ENCODE measurements at places on chromosomes 11 and 22. TPM values are rescaled to one million over a fixed set of nuclear protein-coding genes. Genes with fewer than 3 reads are reported as not detected.

The SOX6 gene
- total RNA-seq = 0.14 TPM

The FXYD2 gene
- 1.8 TPM for total RNA-seq

The SAA1 gene
- not detected for total RNA-seq

The CHST1 gene
- total RNA-seq = 71.2 TPM

The SERHL2 gene
- 0.76 TPM for total RNA-seq

The ANKK1 gene
- not detected for total RNA-seq

The CD44 gene
- total RNA-seq = 68.3 TPM

The RHOD gene
- 10.5 TPM for total RNA-seq

The CNTF gene
- total RNA-seq = 2.9 TPM

The SCGB1C1 gene
- not detected for total RNA-seq

The KRTAP5-9 gene
- total RNA-seq = 0.30 TPM

The NEFH gene
- 0.09 TPM for total RNA-seq

The CTTN gene
- total RNA-seq = 330 TPM

The CSF2RB gene
- total RNA-seq = 20.6 TPM

The POTEH gene
- total RNA-seq = not detected

The LAMTOR1 gene
- 91.1 TPM for total RNA-seq

The TMEM25 gene
- total RNA-seq = 18.9 TPM

The GAL3ST3 gene
- not detected for total RNA-seq

The H19 gene
- 0.37 TPM for total RNA-seq

The WNT11 gene
- total RNA-seq = not detected

The CDC42EP2 gene
- 23.4 TPM for total RNA-seq

The LDHAL6A gene
- not detected for total RNA-seq

The HTR3A gene
- total RNA-seq = not detected

The ADORA2A gene
- total RNA-seq = 17.1 TPM

The LRRC32 gene
- 117 TPM for total RNA-seq

The SNX32 gene
- total RNA-seq = 1.0 TPM

The SCARF2 gene
- total RNA-seq = 20.1 TPM

The OR2AG2 gene
- 0.46 TPM for total RNA-seq

The DDT gene
- total RNA-seq = 89.5 TPM

The MRGPRX3 gene
- not detected for total RNA-seq
